ENCODE measurements at places on chromosomes 7 and 10.

GRCh38 chr7:152615031-152615741 is 60.8 kb downstream of the XRCC2 start:
- no peak for DNase-seq

GRCh38 chr10:3239066-3239919 is 66.7 kb upstream of the PITRM1 start:
- peak; percentile 20 for DNase-seq

DNA sequence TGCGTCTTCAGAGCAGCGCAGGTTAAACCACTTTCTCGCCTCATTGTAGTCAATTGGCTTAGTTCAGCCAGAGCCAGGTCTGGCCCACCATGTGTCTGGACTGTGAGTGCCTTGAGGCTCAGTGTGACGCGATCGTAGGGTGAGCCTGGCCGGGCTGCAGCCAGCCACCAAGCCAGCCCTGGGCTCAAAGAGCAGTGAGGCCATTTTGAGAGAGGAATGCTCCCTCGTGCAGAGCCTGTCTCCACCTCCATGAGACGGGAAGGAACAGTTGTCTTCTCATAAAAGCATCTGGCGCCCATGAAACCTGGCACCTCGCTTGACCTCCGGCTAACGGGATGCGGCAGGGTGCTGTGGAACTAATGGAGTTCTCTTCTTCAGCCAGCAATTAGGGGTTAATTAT is 34.5 kb downstream of the LHPP start:
- DNase-seq: no peak

DNA sequence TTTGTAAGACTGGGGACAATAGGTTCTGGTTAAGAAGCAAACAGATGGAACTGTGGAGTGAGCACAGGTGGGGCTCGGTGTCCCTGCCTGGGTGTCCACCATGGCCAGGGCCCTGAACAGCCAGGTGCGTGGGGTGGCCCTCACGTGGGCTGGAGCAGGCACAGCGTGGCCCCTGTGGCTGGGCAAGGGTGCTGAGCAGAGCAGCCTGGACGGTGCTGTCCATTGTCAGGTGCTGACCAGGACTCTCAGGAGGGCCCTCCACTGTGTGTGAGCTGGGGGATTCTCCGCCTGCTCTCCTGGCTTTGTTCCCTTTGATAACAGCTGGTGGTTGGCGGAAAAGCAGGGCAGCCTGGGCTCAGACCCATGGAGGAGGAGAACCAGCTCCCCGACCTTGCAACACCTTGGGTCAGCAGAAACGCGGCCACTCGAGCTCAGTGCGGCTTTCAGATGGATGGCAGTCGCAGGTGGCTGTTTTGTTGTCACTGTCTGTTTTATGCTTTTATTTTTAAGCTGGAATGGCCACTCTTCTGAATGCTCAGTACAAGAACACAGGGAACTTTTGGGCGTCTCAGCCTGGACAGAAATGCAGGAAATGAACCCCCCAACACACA is 273.9 kb upstream of the ADARB2 start:
- no peak for DNase-seq

DNA sequence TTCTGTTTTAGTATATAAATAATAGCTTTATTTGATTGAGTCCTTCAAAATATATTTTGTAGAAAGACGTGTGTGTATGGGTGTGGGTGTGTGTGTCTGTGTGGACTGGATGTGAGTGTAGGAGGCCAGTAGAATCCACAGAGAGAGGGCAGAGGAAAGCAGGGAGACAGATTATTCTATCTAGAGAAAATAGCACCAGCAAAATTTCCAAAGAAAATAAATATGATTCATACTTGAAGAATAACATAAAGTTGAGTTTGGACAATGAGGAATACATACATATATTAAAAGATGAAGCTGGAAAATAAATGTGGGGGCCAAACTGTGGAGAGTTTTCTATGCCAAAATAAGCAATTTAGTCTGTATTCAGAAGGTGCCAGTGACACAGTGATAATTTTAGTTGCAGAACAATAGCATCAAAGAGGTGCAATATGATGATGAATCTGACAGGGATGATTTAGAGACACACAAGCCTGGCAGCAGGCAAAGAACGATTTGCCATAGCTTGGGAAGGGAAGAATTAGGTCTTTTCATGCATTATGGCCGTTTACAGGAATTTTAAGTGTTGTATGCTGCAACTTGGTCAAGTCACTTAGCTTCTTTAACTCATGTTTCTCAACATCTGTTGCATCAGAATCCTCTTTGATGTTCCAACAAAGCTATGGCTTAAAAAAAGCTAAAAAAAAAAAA is 121.3 kb downstream of the SEMA3A start:
- DNase-seq: no peak

- no peak for DNase-seq
Observed at GRCh38 chr10:71203716-71204115, 8.7 kb upstream of the UNC5B start.

- no peak for DNase-seq
Observed at GRCh38 chr10:61899069-61899531, 2.4 kb upstream of the ARID5B start.

DNA sequence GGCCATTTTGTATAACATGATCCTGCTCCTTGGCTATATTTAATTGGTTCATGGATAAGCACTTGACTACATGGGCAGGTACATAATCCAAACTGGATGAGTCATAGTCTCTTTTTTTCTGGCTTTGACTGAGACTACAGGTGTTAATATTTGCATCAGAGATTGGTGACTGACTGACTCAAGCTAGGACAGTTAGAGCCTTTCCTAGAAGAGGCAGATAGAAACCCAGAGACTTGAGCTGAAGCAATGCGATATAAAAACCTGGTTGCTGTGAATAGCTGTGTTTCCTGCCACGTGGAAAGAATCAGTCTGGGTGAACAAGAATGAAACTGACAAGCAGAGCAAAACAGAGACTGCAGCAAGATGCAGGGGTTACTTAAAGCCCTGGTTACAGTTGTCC is 81.0 kb downstream of the SAMD9 start:
- DNase-seq: no peak

GRCh38 chr7:51376420-51377092 is 59.9 kb upstream of the COBL start:
- DNase-seq: no peak

DNA sequence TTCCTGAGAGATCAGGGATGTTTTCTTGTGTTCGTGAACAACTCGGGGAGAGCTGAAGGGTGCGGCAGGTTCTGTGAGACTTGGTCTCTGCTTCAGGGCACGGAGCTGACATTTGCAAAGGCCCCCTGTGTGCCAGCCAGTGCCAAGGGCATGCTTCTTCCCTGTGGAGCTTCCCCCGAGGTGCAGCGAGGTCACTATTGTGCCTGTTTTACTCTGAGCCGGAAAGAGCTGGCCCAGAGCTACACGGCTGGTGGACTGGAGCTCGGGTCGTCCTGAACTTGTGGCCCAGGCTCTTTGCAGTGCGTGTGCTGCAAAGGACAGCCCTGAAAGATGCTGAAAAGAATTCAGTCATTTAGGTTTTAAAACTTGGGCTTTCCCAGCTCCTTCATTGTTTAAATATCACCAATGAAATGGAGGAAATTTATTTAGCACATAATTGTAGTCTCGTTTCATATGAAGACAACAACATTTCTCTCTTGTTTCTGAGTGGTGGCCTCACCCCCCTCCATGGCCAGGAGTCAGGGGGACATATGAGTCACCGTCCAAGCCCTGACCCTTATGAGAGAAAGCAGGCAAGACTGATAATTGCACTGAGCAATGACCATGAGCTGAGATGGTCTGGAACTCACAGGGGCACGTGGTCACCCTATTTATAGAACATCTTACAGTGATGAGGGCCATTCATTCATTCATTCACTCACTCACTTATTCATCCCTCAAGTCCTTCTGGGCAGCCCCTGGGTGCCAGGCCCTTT is 102.6 kb downstream of the PTPRE start:
- DNase-seq: no peak
